ENCODE measurements at places on chromosomes 5 and 9.

DNA sequence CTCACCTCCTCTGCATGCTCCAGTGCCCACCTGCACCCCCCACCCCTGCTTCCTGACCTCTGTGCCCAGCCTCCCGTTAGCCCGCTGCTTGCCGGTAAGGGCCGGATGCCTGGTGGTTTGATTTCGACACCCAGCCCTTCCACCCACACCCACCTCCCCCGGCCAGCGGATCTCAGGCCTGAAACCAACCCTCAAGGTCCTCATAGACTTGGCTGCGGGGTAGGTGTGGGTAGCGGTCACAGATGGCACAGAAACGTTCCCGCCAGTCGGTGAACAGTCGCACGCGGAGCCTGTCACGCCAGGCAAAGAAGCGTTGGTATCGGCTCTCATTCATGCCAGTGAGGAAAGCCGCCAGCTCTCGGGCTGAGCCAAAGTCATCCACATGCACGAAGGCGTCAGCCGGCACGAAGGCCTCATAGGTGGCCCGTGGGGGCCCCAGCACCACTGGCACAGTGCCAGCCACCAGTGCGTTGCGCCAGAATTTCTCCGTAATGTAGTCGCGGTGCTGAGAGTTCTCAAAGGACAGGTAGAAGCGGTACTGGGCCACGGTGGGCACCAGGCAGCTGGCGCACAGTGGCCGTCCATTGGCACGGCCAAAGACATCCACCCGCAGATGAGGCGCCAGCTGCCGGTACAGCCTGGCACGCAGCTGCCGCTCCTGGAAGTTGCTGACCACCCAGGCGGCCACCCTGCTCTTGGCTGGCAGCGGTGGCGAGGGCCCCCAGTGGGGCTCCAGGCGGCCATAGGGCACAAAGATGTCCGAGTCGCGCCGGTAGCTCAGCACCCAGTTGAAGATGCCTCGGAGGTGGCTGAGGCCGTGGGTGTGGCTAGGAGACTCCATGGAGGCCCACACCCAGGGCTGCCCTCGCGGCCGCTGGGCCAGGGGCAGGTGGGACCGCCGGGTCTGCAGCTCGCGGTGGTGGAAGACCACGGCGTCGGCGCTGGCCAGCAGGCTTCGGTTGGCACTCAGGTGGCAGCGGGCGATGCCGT lies 1.1 kb downstream of the FUT7 start:
- no peak for DNase-seq

DNA sequence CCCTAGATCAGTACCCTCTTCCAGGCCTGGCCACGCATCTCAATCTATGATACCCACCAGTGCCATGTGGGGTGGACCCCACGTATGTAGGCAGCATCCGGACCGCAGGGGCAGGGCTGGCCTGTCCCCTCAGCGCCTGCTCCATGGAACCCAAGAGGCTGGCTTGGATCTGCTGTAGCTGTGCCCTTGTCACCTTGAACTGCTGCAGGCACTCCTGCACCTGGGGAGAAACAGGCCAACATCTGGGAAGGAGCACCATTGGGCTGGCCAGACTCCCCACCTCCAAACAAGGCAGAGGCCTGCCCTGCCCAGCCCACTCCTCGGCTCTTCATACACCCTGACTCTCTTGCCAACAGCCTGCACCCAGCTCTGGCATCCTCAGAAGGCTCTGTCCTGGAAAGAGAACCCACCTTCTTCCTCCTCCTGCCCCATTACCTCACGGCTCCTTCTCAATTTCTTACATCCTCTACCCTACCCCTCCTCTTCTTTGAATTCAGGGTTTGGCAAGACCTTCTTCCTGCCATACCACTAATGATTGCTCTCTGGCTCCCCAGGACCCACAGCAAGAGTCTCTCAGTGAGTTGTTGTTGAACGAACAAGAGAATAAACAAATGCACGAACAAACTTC lies 7.7 kb downstream of the HK3 start:
- no peak for DNase-seq

GRCh38 chr5:110351430-110351829 lies 375.0 kb downstream of the TMEM232 start:
- DNase-seq: no peak

GRCh38 chr9:105690742-105691141 lies 3.6 kb upstream of the TMEM38B start:
- no peak for DNase-seq

GRCh38 chr5:97839341-97840086 lies 656.5 kb upstream of the RIOK2 start:
- DNase-seq: peak; percentile 38

DNA sequence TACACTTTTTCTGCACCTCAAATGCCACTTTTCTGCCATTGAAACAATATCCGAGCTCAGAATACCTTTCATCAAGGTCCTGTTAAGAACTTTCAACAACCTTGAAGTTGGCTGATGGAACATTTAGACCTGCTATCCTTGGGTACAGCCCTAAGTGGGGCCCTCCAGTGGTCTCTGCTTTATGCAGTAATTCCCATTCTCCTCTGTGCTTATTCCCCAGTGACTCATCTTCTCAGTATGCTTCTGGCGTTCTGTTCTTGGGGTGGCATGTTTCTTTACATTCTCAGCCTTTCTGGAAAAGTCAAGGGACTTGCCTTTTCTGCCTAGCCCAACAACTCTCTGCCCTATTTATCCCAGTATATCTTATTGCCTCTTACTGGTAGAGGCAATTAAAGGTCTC lies 7.1 kb downstream of the ANP32B start:
- DNase-seq: peak; percentile 64

- DNase-seq: no peak
Observed at GRCh38 chr5:157485811-157486210, 25.8 kb downstream of the NIPAL4 start.

GRCh38 chr5:93681432-93681831 lies 60.0 kb downstream of the POU5F2 start:
- DNase-seq: peak; percentile 9

GRCh38 chr5:177602458-177602830 lies 2.5 kb downstream of the B4GALT7 start:
- no peak for DNase-seq

- DNase-seq: no peak
Observed at GRCh38 chr5:11273180-11273903, 512.3 kb upstream of the DAP start.

GRCh38 chr5:79413112-79413511 lies 100.8 kb downstream of the HOMER1 start:
- no peak for DNase-seq

- DNase-seq: no peak
Observed at GRCh38 chr5:113451797-113452196, 17.0 kb upstream of the TSSK1B start.

GRCh38 chr5:32496104-32496503 lies 51.6 kb upstream of the ZFR start:
- no peak for DNase-seq

- DNase-seq: no peak
Observed at GRCh38 chr5:116671211-116671736, 96.7 kb upstream of the SEMA6A start.

GRCh38 chr5:116506488-116506887 lies 68.1 kb downstream of the SEMA6A start:
- no peak for DNase-seq

GRCh38 chr5:126054577-126055347 lies 368.4 kb upstream of the GRAMD2B start:
- no peak for DNase-seq
